Fibroblast of villous mesenchyme (primary cell): ENCODE measurements at places on chromosomes 2 and 18. TPM values are rescaled to one million over a fixed set of nuclear protein-coding genes. Genes with fewer than 3 reads are reported as not detected.
A peak's percentile ranks its signal among the peaks of the same experiment; 100 is the strongest.

- DNase-seq = no peak
Observed at GRCh38 chr2:25362434-25363145, 20.9 kb upstream of the DNMT3A start.

The DPY30 gene
- total RNA-seq = 43.8 and 63.9 TPM in 2 replicates

The KIAA2012 gene
- under 0.01 TPM in 2 replicates for total RNA-seq

DNA sequence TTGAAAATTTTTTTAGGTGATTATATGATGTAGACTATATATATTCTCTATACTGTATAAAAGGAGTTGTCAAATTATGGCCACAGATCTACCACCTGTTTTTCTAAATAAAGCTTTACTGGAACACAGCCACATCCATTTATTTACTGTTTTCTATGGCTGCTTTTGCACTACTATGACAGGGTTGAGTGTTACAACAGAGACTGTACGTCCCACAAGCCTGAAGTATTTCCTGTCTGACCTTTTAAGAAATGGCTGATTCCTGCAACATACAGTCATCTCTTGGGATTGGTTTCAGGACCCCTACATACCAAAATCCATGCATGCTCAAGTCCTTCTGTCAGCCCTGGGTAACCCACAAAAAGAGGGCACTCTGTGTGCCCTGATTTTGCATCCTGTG lies 508.3 kb downstream of the TSN start:
- no peak for DNase-seq

GRCh38 chr18:65659912-65660311 lies 90.9 kb upstream of the CDH7 start:
- no peak for DNase-seq

GRCh38 chr2:22817197-22817596 lies 567.8 kb upstream of the KLHL29 start:
- no peak for DNase-seq

- DNase-seq = no peak
Observed at GRCh38 chr18:59671551-59671950, 25.7 kb downstream of the CCBE1 start.

- DNase-seq = peak; percentile 66
Observed at GRCh38 chr2:11744631-11745394, 1.6 kb upstream of the LPIN1 start.

The B3GNT7 gene
- 0.43 and 0.64 TPM in 2 replicates for total RNA-seq

DNA sequence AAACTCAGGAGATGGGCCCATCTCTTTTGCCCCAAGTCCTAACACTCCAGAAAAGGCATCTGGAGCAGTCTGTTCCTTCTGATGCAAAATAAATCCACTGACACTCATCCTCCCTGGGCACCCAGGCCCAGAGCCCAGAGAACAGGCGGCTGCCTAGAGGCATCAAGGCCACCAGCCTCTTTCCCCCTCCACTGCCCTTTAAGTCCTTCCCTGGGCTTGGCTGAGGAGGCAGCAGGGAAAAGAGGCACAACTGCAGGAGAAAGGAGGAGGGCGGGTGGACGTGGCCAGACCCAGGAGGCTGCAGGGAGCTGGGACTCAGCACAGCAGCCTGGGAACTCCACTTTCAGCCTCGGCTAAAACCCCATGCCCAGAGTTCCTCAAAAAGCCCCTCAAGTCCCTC lies 99.7 kb upstream of the ID2 start:
- DNase-seq = no peak

The HOXD3 gene
- 14.5 and 21.6 TPM in 2 replicates for total RNA-seq

- peak; percentile 54 for DNase-seq
Observed at GRCh38 chr18:57898506-57899124, 95.5 kb upstream of the ATP8B1 start.

- no peak for DNase-seq
Observed at GRCh38 chr2:111912547-111912946, 14.1 kb downstream of the MERTK start.

DNA sequence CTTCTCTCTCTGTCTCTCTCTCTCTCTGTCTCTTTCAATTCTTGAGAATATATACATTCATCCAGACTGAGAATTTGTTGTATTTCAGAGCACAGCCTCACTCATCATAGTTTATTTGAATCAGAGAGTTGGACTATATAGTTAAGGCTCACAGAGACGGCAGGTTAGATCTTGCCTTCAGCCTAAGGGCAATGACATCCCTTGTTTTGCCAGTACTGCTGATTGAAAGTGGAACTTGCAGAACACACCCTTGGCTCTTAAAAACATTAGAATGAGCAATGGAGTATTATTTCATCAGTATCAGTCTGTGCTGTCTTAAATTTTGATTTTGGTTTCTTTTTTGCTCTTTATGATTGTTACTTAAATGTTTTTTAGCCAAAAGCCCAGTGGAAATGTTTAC lies 62.0 kb upstream of the DSG1 start:
- no peak for DNase-seq

DNA sequence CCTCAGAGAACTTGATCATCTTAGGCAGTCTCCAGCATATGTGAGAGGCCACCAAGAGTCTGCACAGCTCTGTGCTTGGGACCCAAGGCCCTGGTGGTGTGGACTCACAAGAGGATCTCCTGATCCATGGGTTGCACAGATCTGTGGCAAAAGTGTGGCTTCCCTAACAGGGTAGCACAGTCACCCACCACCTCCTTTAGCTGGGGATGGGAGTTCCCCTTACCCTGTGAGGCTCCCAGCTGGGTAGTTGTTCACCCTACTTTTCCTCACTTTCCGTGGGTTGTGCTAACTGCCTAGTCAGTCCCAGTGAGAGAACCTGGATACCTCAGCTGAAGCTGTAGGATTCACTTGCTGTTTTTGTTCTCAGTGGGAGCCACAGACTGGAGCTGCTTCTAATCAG lies 123.7 kb downstream of the FTCDNL1 start:
- no peak for DNase-seq

DNA sequence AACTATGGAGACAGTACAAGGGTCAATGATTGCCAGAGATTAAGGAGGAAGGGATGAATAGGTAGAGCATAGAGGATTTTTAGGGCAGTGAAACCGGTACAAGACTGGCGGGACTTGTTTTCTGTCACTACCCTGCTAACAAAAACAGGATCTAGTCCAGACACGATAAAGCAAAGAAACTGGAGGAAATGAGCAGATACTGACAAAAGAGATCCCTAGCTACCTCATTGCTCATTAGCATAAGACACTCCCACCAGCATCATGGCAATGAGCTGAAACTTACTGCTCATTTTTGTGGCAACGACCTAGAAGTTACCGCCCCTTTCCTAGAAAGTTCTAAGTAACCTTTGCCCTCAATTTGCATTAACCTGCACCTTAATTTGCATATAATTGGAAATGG lies 131.2 kb downstream of the ETAA1 start:
- DNase-seq = no peak

GRCh38 chr2:187445051-187445450 lies 3.0 kb downstream of the CALCRL start:
- no peak for DNase-seq

DNA sequence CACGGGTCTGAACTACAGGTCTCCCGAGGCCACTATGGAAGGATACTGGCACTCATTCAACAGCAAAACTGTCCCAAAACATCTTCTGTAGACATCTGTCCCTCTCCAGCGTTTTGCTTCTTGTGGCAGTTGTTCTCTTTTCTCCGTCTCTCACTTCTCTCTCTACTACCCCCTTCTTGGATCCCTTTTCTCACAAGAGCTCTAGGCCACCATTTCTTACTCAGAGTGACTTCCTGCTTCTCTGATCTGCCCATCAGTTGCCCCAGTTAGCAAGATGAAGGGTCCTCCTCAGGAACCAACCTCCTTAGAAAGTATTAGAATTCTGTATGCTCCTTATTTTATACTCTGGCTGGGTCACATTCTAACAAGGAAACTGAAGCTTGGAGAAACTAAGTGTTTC lies 32.6 kb downstream of the BCL2 start:
- no peak for DNase-seq

The NEU2 gene
- not detected in 2 replicates for total RNA-seq

DNA sequence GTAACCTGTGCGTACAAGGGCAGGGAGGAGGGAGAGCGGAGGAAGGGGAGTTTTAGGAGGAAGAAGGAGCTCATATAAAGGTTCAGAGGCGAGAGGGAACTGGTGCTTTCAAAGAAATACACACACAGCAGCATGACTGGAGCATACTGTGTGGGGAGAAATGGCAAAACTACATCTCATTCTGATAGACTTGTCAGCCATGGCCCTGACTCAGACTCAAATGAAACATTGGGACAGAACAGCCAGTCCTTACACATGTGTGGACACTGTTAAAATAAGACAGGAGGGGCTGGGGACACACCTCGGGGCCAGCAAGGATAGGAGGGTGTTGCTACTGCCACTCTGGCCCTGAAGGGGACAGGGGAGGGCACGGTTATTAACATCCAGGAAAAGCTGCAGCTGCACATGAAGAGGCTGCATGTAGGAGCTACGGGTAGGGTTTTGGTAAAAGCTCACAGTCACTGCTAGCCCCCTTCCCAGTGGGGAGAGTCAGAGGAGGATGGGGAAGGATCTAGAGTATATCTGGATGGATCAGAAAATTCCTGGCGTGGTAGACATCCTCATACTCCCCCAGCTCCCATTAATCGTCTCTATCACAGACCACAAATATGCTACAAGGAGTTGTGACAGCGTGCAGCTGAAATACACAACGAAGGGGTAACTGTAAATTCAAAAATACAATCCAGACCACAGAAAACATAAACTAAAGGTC lies 110.5 kb downstream of the GATA6 start:
- peak; percentile 83 for DNase-seq

GRCh38 chr2:16784652-16785051 lies 119.0 kb upstream of the CYRIA start:
- DNase-seq = no peak

DNA sequence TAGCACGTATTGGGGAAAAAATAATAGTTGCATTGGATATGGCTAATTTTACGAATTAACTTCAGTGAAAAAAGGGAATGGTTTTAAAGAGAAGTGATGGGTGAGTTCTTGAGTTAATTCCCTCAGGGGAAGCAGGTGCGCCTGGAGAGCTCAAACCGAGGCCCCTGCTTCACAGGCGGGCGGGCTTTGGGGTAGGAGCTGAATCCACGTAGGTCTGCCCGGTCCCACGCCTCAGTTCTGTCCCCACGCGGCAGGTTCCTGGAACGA lies 44.1 kb downstream of the GORASP2 start:
- no peak for DNase-seq

GRCh38 chr2:30721668-30722647 lies 85.3 kb downstream of the CAPN13 start:
- DNase-seq = no peak

The PLGLB1 gene
- 0.32 and 3.0 TPM in 2 replicates for total RNA-seq

DNA sequence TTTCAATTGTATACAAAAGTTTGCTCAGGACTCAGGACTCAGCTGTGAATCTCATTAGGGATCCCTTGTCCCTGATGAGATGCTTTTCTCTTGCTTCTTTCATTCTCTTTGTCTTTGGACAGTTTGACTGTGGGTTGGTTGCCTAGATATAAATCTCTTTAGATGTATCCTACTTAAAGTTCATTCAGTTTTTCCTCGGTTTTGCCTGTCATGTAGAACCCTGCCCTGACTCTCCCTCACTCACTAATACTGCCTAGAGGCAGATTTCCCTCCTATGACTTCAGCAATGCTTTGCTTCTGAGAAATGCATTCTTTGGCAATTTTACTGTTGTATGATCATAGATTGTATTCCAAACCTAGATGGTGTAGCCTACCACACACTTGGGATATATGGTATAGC lies 421.4 kb upstream of the TCF4 start:
- DNase-seq = no peak

GRCh38 chr2:226934546-226935201 lies 98.8 kb downstream of the RHBDD1 start:
- DNase-seq = no peak

GRCh38 chr18:13621886-13622619 lies 104.3 kb downstream of the FAM210A start:
- no peak for DNase-seq

GRCh38 chr2:63003351-63003750 lies 47.3 kb upstream of the OTX1 start:
- no peak for DNase-seq

The RIT2 gene
- total RNA-seq = not detected in 2 replicates

GRCh38 chr2:218867900-218868299 lies 8.3 kb downstream of the WNT6 start:
- DNase-seq = peak; percentile 21

DNA sequence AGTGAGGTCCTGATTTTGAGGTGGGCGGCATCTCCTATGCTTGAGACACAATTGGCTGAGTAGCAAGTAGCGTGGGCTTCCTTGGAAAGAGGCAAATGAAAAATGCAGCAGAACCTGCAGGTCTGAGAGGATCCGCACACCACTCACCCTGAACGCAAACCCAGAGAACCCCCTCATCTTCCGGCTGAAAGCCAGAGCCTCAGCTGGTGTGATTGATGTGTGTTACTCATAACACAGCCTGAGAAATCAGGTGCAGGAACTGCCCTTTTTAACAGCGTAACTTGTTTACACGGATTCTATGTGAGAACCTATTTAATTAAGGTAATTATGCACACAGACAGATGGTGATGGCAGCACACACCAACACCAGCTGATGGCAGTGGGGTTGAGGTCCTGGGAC lies 123.4 kb downstream of the MRO start:
- no peak for DNase-seq

The MYCN gene
- under 0.01 and 0.32 TPM in 2 replicates for total RNA-seq

- no peak for DNase-seq
Observed at GRCh38 chr2:72953976-72954375, 36.7 kb downstream of the EMX1 start.

The GCKR gene
- 0.32 TPM in 1 of 2 replicates, not detected in the other for total RNA-seq

The SDC1 gene
- 68.0 and 110 TPM in 2 replicates for total RNA-seq

DNA sequence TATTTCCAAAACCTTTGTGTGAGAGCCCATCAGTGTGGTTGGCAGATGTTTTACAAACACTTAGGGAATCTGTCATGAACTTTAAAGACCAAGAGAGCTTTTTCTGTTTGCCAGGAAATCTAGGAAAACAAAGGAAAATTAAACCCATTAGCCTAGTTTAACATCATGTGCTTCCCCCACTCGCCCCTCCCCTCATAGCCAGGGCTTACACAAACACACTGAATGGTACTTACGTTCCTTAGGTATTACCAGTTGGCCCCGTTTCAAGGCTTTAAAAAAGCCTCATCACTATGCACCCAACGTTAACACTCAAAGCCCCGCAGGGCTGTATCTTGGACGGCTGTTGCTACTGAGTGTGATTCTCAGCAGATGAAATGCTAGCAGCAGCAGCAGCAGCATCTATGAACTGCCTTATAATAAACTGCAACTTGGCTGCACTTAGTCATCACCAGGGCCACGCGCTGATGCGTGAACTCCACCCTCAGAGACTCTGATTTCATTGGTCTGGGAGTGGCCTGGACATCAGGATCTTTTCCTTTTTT lies 20.1 kb upstream of the TTC39C start:
- DNase-seq = peak; percentile 82
